ENCODE measurements at places on chromosomes 1 and 21.

- no peak for DNase-seq
These were observed 23.5 kb downstream of the TOR3A start for GRCh38 chr1:179105393-179105792.

- DNase-seq, result no peak
These were observed 122.0 kb downstream of the ETS2 start for GRCh38 chr21:38927776-38928175.

DNA sequence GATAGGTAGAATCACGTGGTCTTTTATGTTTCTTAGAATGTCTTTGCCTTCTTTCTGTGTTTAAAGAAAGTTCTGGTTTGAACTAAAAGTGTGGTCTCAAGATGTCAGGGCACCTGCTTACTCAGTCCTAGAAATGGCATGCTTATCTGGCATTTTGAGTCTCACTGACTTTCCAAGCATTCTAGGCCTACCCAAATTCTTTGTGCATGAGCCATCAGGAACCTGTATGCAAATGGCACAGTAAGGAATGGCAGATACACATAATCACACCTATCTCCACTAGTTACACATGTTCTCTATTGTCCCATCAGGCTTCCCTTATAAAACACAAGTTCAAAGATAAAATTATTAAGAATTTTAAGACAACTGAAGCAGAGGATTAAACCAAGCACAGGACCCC, 29.5 kb upstream of the CLCA4 start:
- no peak for DNase-seq

DNA sequence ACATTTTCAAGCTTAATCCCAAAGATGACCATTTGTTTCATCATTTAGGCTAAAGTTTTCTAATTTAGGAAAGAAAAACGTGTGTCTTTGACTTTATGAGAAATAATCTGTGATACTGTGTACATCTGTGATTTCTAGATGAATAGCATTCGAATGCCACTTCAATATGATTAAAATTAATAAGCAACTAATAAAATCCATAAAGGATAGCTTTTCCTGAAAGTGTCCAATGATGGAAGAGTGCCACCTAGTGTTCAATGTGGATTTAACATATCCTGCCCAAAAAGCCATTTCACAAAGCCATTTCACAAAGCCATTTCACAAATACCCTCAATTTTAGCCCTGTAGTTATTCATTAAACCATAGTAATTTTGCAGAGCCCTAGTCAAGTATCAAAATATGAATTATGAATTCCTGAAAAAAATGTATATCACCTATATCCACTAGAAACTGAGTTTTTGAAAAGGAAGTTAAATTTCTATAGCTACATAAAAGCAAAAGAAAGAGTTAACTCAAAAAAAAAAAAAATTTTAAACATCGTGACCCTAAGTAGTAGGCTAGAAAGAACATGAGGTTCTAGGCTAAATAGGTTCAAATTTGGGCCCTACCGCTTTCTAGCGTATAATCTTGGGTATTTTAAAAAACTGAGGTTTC, 19.1 kb downstream of the NME7 start:
- peak; percentile 51 for DNase-seq

DNA sequence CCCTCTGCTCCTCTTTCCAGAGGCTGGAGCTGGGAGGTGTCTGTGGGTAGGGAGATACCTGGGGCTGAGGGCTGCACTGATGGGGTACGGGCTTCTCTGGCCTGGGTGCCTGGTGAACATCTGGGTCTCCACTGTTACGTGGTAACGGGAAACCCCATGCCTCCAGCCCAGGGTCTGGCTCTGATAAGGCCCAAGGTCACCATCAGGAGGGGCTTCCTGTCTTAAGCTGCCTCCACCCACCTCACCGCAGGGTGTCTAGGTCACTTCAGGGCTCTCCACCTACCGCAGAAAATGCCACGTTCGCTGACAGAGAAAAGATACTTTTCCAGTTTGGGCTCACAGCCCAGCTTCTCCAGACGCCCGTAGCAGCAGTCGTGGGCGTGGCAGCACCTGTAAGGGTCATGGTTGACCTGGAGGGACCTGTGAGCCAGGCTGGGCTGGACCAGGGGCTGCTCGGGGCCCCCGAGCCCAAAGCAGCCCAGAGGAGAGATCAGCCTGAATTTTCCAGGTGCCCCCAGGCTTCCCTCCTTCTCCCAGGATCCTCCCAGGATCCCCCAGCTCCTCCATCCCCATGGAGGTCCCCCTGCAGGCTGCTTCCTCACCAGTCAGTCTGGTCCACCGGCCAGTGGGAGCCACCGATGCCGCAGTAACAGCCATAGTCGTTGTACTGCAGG, 1.3 kb downstream of the PLA2G2E start:
- no peak for DNase-seq

DNA sequence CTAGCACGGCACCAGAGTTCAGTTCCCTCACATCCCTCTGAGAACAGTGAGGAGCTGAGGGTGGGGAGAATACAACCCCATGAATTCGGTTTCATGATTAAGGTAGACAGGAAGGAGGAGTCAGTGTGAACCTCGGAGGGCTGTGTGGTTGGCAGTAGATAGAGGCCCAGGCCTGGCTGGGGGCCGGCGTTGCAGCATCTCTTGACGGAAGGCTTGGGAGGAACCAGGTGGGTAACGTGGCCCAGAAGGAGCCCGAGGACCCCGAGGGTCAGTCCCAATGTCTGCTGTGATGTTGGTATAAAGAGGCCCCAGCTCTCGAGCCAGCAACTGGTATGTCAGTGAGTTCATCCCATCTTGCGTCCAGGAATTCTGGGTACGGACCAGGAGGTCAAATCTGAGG, 5.5 kb downstream of the PPOX start:
- DNase-seq, result no peak

- DNase-seq, result no peak
These were observed 34.2 kb downstream of the CNN3 start for GRCh38 chr1:94892604-94893254.

- no peak for DNase-seq
These were observed 12.8 kb downstream of the KCNJ15 start for GRCh38 chr21:38269576-38269936.

DNA sequence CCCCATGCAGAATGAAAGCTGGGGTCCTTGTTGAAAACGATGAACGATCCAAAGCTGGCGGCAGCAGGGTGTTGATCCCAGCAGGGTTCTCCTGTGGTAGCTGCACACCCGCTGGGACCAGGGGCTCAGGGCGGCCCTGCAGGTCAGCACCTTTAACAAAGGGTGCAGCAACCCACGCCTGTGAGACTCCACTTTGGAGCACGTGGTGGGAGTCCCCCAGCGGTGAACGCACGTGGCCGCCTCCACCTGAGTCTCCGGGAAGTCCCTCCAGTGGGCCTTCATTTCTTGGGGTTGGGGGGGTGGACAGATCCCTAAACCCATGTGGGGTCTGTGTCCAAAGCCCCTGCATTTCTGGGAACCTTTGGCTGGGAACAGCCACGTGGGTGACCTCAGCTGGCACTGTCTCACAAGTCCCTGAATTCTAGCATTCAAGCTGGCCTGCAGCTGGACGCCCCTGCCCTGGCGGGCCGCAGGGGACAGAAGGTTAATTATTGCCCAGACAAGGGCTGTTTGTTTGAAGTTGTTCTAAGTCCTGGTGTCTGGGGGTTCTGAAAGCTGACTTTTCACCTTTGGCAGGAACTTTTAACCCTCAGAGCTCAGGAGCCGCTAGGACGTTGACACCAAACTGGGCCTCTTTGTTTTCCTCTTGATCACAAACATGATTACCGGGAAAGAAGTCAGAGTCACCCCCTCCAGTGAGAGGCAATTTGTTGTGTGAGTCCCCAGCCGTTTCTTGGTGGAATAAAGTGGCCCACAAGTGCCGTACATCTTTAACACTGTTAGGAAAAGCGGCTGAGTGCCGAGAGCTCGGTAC, 64.5 kb downstream of the COL18A1 start:
- no peak for DNase-seq

GRCh38 chr1:36731226-36732014, 248.7 kb upstream of the CSF3R start:
- DNase-seq, result no peak

DNA sequence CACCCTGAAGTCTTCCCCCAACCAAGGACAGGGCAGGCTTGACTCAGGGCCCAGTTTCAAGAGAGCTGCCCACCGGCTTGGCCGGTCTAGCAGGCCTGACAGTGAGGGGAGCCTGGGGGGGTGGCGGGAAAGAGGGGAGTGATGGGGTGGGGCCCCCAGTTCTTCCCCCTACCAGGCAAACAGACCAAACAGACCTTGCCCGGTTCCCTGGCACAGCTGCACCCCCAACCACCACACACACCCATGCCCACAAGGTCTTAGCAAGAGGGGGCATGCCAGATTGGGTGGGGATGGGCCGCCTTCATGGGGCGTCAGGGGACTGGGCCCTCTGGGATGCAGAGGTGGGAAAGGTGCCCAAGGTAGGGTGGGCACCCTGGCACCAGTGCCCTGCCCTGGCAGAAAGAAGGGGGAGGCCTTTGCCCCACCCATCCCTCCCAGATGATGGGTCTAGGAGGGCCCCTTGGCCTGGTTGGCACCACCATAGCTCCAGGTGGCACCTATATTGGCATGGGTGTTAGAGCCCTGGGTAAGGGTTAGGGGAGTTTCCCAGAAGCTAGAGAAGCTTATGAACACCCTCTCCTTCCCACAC, 8.9 kb downstream of the ZBTB7B start:
- DNase-seq, result no peak

DNA sequence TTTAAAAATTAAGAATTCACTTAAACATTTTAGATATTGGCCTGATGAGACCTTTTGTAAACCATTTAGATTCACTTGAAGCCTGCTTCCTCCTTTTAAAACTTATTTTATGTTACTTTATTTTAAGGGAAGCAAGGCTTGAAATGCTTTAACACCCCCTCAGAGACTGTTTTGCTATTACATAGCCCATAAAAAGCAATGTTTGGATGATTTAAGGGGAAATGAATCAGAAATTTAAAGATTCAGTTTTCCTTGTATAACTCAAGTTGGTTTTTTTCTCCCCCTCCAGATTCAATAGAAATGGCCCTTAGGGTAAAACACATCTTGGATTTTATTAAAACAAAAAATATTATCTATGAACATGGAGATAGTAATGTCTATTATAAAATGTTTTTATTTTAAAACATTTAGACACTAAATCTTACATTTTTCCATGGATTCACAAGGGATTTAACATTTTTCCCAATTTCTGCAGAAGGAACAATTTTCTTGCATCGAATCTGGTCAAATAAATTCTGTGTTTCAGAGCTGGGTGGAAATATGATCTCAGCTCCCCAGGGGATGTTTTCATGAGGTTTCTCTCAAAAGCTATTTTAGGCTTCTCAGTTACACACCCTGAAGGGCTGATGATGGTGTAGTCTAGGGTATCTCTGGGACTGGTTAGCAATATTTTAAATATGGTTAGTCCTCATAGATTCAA, 69.3 kb upstream of the WARS2 start:
- no peak for DNase-seq

DNA sequence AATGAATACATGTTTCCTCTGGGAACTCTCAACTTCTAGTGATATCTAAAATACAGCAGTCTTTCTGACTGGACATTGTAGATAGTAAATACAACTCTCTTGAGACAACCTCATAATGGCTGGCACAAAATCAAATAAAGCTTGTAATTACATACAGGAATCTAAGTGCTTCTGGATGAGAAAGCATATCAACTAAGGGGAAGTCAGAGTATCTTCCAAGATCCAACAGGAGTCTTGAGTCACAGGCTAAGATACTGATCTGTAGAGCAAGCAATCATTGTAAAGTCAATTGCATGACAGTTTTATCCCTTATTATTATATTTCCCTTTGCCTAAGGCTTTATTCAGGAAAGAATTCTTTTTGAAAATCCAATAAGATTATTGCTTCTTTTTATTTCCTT, 249.9 kb downstream of the LRRIQ3 start:
- no peak for DNase-seq

DNA sequence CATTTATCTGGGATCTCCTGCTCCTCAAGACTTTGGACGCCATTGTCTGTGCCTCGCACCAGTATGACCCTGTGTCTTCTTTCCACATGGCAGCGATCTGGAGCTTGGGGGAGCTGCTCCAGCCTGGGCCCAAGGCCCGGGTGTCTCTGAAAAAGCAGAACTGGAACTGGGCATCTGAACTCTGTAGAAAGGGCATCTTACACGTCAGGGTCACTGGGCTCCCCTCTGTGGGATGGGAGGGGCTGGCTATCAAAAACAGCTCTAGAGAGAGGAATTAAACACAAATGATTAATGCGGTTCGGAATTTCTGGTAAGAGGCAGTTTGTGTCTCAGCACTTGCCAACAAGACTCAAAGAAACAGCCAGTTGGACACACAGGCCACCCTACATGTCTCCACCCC, 16.1 kb downstream of the FCRL1 start:
- no peak for DNase-seq

- peak; percentile 43 for DNase-seq
These were observed 386.2 kb upstream of the ADGRL2 start for GRCh38 chr1:81414488-81415015.

DNA sequence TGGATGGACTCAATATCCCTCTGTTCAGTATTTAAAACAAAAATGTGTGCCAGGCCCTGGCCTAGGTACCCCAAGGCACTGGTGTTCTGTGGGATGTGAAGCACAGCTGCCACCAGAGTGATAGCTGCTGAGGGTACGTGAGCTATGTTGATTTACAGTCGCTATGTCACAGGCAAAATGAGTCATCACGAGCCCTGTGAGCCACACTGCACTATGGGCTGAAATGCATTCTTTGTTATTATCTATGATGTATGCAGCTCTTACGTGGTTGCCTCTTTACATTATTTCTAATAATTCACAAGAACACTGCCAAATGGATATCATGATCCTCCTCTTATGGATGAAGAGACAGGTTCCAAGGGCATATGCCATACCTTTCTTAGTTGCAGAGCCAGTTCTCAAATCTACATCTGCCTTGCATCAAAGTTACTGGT, 2.1 kb downstream of the TEX38 start:
- DNase-seq, result peak; percentile 39

- DNase-seq, result no peak
These were observed 277.6 kb downstream of the PBX1 start for GRCh38 chr1:164836614-164837018.

Measured in amniotic epithelial cell (primary cell).